ENCODE measurements at places on chromosomes 11 and 22.

DNA sequence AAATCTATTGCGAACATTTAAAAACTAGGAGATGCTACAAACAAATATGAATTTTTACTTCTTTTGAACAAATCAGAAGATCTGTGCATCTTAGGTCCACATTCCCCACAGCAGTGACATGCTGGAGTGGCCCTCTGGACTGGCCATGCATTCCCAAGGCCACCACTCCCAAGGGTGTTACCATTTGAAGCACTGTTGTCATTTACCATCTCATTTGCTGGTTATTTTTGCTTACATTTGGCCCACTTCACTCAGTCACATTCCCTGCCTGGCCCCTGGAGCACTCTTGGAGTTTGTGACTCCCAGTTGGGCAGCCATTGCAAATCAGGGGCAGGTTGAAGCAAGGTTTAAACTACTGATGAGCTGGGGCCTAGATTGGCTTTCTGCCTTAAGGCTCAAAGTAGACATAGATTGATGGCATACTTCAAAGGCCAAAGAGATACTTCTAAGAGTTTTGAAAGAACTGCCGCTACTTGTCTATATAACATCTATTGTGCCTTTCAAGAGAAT is 8.5 kb upstream of the ZNRF3 start:
- no peak for DNase-seq

DNA sequence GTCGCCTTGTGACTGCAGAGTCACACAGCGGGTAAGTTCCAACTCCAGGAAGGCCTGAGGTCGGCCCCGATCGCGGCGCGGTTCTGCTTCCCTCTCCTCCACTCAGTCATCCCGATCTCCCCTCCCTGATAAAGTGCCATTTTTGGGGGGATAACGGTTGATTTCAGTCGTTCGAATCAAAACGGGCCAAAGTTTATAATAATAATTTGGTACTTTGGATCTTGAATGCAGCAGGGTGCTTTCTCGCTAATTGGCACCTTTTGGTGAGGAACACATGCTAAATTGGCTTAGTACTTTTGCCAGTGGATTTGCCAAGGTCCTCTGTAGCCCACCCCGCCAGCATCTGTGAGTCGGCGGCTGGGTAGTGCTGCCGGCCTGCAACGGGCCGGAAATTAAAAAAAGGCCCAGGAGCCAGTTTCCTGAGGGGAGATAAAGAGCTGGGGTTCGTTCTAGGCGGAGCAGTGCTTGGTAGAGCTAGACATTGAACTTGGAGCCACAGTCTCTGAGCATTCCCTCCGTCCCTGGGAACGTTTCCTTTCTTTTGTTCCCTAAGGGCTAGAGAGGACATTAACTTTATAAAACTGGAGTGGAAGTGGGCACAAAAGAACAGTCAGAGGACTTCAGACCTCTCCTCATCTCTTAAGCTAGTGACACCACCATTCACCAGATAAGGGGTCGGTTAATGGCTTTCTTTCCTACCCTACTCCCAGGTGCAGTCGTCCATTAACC is 997 bp downstream of the UBE2L3 start:
- no peak for DNase-seq

GRCh38 chr11:120528749-120529148 is 17.2 kb downstream of the GRIK4 start:
- DNase-seq = no peak

- DNase-seq = no peak
Observed at GRCh38 chr11:30758012-30758411, 171.9 kb upstream of the MPPED2 start.

GRCh38 chr11:4118107-4118506 is 23.5 kb downstream of the RRM1 start:
- no peak for DNase-seq

DNA sequence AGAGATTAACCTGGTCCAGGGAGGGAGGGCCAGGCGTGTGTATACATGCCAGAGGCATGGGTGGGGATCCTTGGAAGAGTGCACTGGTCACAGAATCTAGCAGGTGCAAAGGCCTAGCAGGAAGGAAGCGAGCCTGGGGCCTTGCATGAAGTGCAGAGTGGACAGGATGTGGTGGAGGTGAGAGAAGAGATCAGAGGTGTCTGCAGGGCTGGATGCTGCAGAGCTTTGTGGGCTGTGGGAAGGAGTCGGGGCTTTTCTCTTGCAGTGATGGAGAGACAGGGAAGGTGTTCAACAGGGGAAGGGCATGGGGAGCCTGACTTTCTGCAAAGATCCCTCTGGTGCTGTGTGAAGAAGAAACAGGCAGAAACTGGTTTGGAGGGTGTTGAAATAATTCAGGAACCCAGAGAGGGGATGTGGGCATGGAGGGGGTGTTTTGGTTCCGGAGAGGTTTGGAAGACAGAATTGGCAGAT is 2.5 kb upstream of the TPST2 start:
- peak; percentile 34 for DNase-seq

GRCh38 chr11:93710239-93710638 is 31.1 kb downstream of the TAF1D start:
- DNase-seq = no peak

- DNase-seq = peak; percentile 1
Observed at GRCh38 chr11:35525501-35526175, at the start of gene PAMR1. Gene PAMR1, minus strand, starts transcription at chr11:35525616. Its CDS starts 31 bp downstream, at chr11:35525585.

DNA sequence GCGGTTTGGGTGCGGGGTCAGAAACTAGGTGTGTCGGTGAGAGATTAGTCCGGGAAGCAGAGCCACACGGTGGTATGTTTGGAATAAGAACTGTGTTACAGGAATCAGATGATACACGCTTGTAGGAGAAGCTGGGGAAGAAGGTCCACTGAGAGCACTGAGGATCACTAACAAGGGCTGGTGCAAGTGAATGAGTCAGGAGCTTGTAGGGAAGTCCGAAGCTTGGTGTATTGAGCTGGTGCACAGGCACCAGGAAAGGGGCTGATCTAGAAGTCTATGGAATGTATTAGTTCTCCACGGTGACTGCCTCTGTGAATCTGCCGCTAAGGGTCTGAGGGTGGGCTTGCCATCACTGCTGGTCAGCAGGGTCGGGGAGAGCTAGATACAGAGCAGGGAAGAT is 18.8 kb upstream of the GRK3 start:
- no peak for DNase-seq

DNA sequence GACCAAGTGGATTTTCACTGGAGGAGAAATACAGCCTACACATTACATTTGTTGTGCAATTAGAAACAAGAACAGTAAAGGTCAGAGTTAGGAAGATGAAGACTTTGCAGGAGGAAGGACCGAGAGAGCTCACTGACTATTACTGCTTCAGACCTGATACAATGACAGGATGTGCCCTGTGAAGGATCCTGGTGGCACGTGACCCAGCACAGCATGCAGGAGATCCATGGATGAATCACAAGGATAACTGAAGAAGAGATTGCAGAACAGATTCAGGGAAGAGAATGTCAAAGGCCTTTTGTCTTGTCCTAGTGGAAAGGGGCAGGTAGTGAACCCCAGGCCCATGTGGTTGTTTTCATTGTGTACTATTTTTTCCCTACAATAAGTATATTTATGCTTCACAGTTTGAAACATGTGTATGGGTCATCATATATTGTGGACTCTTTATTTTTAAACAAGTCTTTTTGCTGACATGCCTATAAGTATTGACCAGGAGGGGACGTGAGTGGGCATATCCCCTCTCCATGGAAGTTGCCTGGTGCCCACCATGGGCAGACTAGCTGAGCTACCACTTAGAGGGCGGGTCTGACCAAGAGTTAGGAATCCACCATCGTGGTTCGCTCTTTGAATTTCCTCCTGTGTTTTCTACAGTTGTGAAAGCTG is 44.3 kb downstream of the RASSF10 start:
- no peak for DNase-seq

- no peak for DNase-seq
Observed at GRCh38 chr11:37748641-37749040, 1150.6 kb upstream of the RAG2 start.

GRCh38 chr11:82869657-82870056 is 30.6 kb downstream of the PRCP start:
- DNase-seq = no peak

GRCh38 chr11:6240781-6241180 is 1.9 kb downstream of the CNGA4 start:
- no peak for DNase-seq

- DNase-seq = no peak
Observed at GRCh38 chr11:23990346-23991164, 506.3 kb upstream of the LUZP2 start.

DNA sequence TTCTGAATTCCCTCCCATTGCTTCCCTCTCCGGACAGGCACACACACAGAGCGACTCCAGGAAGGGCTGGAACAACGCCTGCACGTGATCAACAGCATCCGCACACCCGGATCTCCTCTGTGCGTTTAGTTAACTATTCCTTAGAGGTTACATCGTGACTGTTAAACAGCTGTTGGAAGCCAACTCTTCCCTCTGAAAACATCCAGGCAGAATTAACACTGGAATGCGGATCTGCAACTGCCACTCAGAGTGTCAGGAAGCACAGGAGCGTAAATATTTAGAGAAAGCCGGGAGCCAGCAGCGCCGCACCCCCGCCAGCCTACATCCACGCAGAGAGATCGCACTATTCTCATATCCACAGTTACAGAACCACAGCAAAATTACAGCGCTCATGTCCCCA is 46.2 kb downstream of the SHANK2 start:
- no peak for DNase-seq

DNA sequence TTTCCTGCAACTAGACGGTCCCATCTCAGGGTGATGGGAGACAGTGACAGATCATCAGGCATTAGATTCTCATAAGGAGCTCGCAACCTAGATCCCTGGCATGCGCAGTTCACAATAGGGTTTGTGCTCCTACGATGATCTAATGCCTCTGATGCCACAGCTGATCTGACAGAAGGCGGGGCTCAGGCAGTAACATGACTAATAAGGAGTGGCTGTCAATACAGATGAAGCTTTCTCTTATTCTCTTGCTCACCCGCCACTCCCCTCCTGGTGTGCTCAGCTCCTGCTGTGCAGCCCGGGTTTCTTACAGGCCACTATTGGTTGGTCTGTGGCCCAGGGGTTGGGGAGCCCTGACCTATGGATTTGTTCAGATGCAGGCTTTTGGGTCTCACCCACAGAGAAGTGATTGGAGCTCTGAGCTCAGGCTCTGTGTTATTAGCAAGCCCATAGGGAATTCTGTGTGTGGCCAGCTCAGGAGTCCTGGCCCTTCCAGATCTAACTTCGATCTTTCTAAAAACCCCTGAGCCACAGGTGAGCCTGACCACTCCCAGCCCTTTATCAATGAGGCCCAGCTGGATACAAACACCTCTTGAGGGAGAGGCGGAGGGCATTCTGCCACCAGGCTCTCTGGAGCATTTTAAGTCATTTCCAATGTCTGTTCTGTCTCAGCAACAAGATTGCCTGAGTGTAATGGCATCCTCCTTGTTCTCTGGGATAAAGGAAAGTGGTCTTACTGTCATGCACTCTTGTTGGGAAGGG is 351.8 kb downstream of the BUD13 start:
- no peak for DNase-seq

DNA sequence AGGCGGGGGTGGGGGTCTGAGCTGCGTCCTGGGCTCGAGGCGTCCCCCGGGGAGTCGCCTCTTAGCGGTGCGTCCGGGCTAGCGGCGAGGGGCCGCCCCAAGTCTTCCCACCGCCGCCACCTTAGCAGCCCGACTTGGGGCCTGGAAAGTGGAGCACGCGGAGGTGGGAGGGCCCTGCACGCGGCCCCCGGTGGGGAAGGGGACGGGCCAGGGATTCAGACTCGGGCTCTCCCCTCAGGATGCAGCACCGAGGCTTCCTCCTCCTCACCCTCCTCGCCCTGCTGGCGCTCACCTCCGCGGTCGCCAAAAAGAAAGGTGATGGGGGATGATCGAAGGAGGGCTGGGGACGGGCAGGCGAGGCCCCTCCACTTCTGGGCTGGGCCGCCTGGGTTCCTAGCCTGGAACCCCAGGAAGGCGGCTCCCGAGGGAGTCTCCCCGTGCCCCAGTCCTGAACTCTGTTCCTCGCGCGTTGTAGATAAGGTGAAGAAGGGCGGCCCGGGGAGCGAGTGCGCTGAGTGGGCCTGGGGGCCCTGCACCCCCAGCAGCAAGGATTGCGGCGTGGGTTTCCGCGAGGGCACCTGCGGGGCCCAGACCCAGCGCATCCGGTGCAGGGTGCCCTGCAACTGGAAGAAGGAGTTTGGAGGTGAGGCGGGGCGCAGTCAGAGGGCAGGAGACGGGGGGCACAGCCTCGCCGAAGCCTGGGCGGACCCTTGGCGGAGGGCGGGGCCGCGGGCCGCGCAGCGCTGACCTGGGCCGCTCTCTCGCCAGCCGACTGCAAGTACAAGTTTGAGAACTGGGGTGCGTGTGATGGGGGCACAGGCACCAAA is 563 bp downstream of the MDK start:
- DNase-seq = no peak

DNA sequence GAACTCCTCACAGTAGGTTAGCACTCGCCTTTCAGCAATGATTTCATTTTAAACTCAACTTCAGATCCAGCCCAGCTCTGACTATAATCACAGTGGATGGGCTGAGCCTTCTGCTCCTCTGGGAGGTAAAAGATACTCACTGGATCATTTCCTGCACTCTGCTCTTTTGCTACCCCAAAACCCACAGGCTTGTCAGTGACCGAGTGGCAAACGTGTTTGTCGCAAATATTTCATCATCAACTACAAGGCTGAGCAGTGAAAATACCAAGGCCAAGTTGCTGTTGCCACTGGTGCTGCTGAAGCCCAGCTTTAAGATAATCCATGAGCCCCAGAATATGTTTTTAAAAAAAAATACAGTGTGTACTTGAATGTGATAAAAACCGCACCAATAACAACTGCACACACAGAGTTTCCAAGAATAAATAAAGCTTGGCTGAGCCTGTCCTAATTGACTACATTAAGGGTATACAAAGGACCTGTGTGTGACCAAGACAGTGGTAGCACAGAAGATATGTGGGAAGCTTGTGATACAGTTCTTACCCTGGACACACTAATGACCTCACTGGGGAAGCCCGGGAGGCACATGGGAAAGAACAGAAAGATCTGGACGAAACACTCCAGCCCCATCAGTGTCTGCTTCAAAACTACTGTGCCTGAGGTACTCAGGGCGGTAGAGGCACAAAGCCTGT is 41.3 kb downstream of the ABTB2 start:
- no peak for DNase-seq

- DNase-seq = no peak
Observed at GRCh38 chr11:8818421-8818820, 92.6 kb upstream of the AKIP1 start.

GRCh38 chr11:20647976-20648565 is 21.3 kb upstream of the NELL1 start:
- DNase-seq = peak; percentile 26

GRCh38 chr11:27184458-27185312 is 144.1 kb downstream of the BBOX1 start:
- no peak for DNase-seq
